ENCODE measurements at places on chromosomes 1 and 21.

GRCh38 chr1:231584117-231584516, 42.5 kb upstream of the DISC1 start:
- DNase-seq: no peak

DNA sequence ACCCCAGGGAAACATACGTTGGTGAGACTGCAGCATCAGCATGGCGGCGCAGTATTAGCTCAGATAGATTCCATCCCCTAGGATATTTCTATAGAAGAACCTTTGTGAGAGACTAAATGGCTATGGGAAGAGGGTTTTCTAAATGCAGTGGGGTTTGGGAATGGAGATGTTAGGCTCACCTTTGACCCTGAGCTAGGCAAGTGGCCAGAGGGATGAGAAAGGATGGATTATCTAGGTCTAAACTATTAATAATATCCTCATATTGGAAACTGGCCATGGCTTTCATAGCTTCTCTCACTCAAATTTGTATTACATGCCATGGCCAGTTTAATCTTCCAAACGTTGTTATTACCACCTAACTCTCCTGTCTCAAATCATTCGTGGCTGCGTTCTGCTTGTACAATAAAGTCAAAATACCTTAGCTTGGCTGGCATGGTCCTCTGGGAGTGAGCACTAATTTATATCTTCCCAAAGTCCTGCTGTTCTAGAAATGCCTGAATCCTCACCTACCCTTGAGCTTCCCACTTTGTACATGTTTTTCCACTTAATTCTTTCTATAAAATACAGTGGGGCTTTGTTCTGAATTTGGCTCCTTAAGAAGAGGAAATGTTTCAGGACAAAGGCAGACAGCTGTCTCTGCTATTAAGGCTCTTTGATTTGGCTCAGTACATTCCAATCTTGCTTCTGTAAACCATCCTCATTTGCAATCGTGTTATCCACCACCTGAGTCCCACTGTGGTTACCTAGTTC, 31.0 kb upstream of the COG2 start:
- DNase-seq: no peak

DNA sequence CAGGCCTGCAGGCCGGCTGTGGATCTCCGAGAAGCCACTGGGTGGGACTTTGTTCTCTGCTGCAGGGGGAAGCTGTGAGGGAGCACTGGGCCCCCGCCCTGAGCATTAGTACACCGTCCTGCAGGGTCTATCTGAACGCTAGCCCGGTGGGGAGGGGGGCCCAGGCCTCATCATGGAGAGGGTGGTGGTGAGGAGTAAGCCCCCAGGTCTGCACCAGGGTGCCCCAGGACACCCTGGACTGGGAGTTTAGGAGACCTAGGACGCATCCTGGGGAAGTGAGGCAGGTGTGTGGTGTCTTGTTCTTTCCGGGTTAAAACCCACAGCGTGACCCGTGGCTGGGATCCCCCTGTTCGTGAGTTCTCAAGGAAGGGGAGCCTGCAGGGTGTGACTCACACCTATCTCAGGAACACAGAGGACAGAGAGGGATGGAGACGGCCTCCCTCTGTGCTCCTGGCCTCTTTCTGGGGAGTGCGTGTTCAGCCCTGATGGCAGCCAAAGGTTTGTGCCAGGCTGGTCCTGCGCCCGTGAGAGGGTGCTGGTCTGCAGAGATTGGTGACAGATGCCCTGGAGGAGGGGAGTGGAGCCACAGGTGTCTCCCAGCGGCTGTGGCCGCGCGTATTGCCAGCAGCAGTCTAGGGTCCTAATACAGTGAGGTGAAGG, 44.8 kb downstream of the AGPAT3 start:
- DNase-seq: no peak

- no peak for DNase-seq
These were observed 10.3 kb downstream of the AHCTF1 start for GRCh38 chr1:246921481-246921880.

DNA sequence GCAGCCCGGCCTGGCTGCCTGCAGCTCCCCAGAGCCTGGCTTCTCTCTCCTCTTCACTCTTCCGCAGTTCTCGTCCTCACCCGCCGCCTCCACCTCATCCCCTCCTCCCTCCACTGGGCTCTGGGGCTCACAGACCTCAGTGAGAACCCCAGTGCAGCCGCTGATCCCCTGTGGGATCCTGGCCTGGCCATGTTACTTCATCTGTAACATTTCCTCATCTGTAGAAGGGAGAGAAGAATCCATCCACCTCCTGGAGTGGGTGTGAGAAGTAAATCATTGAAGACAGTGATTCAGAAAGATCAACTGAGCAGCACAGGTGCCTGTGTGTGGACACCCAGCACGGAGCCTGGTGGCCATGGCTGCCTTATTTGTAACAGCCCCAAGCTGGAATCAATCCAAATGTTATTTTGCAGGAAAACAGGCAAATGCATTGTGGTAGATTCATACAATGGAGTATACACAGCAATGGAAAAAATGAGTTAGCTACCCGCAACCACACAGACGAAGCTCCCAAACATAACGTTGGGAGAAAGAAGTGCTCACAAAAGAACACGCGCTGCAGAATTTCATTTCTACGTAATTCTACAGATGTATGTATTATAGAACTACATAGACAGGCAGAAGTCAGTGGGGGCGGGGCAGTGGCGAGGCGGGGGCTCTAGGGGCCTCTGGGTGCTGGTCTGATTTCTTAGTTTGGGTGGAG, 8.7 kb downstream of the LAPTM5 start:
- DNase-seq: peak; percentile 70

- DNase-seq: no peak
These were observed 10.7 kb upstream of the IFNAR1 start for GRCh38 chr21:33314111-33314510.
